ENCODE measurements at places on chromosomes 12 and 14.

DNA sequence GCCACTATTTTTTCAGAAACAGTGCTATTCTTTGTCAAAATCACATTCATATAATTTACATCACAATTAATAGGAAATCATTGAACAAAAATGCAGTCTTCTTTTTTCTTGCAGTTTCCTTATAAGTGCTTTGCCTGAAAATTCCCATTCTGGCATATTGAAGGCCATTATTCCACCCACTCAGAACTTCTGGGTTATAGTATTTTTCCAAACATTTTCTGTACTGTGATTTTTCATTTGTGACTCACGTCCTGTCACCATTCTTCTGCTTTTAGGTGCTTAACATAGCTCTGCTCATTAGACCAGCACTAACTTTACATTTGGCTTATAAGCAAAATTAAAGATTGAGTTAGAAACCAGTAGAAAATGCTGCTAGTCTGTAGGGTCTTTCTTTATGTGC is 241.0 kb upstream of the NPAS3 start:
- peak; percentile 70 for DNase-seq

DNA sequence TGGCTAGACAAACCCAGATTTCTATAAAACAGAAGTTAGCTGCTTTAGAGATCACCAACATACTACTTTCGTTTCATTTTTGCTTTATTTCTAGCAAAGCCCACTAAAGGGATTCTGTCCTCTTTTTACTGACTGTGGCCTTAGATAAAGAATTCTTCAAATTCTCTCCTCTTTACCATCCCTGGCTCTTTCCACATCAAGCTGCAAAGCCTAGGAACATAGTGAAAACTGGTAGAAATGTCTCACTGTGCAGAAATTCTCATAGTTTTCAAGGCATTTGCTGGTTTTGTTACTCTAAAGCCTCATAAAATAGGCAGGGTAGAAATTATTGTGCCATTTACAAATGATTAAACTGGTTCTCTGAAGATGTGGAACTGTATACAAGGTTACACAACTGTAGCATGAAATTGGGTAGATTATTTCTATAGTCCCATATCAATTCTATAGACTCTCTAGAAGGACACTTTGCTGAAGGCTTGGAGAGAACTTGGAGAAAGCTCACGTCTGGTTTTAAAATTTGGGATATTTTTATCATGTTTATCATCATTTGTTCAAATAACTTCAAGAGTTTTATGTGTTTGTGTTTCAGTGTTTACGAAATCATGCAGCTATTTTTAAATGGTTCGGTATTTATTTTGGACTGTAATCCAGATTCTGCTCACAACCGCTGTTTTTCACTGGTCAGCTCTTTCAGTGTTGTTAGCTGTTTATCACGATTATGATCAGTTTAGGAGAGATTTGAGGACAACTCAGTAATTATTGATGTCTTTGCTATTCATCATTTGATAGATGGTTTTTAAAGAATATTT is 36.7 kb upstream of the CSRP2 start:
- no peak for DNase-seq

- DNase-seq: no peak
These were observed 83.6 kb upstream of the RESF1 start for GRCh38 chr12:31875609-31875964.

DNA sequence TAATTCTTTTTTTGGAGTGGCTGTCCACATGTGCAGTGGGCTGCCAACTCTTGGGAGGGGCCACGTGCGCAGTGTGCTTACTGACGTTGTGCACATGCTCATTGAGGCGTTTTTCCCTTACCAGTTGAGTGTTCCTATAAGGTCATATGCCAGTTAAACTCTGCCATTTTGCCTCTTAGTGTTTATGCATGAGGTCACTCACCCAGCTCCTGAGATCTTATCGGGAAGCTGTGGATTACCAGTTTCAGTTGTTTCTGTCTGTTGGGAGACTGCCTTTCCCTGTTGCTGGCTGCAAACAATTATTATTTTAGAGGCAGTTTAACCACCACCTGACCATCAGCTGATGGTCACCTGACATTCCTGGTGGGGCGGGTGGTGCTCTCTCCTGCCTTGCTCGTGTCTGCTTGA is 16.1 kb upstream of the KIF21A start:
- no peak for DNase-seq

DNA sequence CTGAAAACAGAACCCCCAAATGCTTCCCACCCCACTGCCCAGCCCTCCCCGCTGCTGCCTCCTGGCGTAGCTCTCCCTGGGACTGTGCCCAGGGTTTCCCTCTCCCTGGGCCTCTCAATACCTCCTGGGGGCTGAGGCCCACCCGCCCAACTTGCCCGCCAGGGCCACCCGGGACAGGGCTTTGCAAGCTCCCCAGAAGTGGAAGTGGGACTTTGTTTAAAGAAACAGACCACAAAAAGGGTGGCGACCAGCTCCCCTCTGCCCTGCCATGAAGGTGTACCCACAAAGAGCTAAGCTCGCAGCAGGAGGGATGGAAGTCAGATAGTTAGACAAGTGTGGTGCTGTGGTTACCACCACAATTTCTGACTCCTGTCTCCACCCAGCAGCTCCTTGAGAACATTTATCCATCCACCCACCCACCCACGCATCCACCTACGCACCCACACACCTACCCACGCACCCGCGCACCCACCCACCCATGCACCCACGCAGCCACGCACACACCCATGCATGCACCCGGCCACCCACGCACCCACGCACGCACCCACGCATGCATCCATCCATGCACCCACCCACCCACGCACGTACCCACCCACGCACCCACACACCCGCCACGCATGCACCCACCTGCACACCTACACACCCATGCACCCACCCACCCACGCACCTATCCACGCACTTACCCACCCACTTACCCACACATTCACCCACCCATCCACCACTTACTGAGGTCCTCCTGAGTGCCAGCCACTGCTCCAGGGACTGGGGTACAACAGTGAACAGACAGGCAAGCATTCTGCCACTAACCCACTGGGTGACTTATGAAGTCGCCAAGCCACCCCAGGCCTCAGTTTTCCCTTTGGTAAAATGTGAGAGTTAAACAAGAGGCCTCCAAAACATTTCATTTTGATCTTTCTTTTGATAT is 127.3 kb downstream of the SCARB1 start:
- DNase-seq: no peak

GRCh38 chr12:68943848-68944247 is 10.9 kb upstream of the CPM start:
- DNase-seq: no peak

DNA sequence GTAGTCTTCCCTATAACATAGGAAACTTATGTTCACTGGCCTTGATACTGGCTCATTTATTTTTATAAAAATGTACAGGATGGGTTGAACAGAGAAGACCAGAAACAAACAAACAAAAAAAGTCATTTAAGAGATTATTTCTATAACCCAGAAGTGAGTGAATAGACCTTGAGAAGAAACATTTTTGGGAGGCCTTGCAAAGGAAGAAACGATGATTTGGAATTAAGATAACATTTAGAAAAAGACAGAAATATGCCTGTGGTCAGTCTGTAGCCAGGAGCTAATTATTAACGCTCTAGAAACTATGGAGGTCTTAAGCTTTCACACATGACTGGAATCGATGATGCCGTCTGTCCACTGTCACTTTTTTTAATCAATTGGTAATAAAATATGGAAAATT is 264.0 kb downstream of the EGLN3 start:
- DNase-seq: no peak

DNA sequence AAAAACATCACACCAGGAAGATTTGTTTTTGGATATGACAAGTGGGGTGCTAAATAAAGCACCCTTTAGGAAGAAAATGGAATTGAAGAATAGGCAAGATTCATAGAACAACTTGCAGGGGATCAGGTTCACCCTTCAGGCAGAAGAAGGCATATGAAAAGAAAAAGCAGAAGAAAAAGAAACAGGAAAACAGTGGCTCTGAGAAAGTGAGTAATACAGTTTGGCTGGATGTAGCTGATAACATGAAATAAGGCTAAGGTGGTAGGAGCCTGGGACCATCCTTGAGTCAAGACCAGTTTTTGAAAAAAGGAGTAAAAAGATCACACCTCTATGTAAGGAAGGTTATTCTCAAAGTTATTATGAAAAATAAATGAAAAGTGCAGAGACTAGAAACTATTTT is 42.4 kb downstream of the TRIP11 start:
- DNase-seq: peak; percentile 4

GRCh38 chr12:32854097-32854496 is 42.5 kb downstream of the PKP2 start:
- DNase-seq: no peak

- no peak for DNase-seq
These were observed 43.1 kb downstream of the TTC7B start for GRCh38 chr14:90773196-90773486.

DNA sequence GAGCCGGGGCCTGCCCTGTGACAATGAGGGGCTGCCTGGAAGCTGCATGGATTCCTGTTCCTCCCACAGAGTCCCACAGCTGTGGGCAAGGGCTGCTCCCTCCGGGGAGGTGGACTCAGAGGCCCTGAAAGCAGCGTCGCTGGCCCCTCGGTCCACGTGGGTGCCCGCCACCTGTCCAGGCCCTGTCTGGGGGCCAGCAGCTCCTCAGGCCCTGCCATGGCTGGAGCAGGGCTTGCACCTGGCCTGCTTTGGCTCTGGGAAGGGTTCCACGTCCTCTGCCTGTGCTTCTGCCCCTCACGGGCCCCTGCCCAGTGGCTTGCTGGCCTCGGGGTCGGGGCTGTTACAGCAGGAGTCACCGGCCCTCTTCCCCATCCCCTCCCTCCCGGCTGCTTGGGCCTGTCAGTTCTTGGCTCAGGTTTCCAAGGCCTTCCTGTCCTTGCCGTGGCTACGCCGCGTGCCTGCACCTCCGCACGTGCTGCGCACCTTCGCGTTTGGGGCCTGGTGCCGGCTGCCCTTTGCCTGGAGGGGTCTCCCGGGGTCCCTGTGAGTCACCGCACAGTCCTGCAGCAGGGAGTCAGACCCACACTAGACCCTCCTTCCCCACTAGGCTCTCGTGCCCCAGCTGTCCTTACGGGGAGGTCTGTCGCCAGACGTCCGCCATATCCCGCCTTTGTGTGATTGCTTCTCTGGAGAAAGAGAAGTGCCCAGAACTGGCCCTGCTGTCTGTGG is 5.8 kb downstream of the FBRSL1 start:
- DNase-seq: no peak

DNA sequence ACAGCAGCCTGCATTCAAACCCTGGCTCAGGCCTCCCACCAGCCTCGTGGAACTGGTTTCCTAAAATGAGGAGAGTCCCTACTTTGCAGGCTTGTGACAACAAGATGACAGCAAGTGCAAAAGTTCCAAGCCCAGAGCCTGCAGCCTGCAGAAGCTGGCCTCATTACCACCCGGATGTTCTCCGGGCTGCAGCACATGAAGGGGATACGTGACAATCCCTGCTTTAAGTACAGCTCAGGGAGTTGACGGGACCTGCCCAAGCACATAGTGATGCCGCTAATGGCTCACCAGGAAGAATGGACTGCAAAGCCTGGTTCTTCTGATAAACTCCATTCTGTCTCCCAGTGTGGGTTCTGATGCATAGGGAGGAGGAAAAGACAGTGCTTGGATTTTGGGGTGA is 15.0 kb downstream of the SSH1 start:
- DNase-seq: no peak

- DNase-seq: peak; percentile 4
These were observed 462.3 kb upstream of the LRFN5 start for GRCh38 chr14:41144370-41144769.

DNA sequence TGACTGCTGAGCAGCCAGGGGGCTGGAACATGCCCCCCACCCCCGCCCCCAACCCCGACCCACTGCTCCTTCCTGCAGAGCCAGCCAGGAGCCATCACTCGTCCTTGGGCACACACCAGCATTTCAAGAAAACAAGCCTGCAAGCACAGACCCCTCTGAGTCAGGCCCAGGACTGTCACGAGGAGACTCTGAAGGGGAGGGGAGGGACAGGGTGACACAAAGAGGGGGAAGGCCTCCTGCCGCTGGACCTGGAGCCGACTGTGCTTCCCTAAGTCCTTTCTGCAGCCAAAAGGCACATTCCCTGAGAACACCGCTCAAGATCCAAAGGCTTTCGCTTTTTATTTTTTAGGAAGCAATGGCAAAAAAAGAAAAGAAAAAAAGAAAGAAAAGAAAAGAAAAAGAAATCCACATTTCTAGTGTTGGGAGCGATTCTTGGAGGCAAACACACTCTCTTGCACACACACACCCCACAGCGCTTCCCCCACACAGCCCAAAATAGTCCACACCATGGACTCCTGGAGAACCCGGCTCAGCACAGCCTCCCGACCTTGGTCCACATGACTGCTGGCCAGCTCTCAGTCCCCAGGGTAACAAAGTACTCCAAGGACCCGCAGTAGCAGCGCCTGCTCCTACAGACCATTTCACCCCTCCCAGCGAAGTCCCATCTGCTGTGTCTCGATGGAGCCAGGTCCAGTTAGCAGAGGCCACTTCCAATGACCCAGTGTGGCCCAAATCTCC is 101.7 kb downstream of the DPF3 start:
- DNase-seq: no peak

GRCh38 chr14:56211084-56211483 is 92.9 kb downstream of the PELI2 start:
- no peak for DNase-seq

- DNase-seq: no peak
These were observed 39.2 kb downstream of the ZFP36L1 start for GRCh38 chr14:68753690-68754089.

GRCh38 chr12:114096461-114096860 is 130.3 kb upstream of the RBM19 start:
- peak; percentile 64 for DNase-seq

GRCh38 chr14:39023939-39024871 is 78.8 kb downstream of the SEC23A start:
- no peak for DNase-seq

- no peak for DNase-seq
These were observed 75.1 kb downstream of the NOC4L start for GRCh38 chr12:132219323-132219722.

DNA sequence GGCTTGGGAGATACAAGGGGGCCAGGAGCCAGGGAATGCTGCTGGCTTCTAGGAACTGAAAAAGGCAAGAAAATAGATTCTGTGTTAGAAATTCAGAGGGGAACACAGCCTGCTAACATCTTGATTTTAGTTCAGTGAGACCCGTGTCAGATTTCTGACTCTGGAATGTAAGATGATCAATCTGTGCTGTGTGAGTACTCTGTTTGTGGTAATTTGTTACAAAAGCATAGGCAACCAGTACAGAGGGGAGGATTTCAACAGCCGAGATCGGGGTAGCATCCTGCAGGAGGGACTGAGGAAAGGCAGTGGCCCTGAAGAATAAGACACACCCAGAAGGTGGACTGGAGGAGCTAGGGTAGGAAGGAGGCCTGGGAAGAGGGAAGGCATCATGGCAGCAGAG is 410.0 kb upstream of the CCDC196 start:
- peak; percentile 6 for DNase-seq

Data from HT1080 (cell line).